ENCODE measurements at places on chromosomes 1 and 21. TPM values are rescaled to one million over a fixed set of nuclear protein-coding genes. Genes with fewer than 3 reads are reported as not detected.
A peak's percentile ranks its signal among the peaks of the same experiment; 100 is the strongest.

DNA sequence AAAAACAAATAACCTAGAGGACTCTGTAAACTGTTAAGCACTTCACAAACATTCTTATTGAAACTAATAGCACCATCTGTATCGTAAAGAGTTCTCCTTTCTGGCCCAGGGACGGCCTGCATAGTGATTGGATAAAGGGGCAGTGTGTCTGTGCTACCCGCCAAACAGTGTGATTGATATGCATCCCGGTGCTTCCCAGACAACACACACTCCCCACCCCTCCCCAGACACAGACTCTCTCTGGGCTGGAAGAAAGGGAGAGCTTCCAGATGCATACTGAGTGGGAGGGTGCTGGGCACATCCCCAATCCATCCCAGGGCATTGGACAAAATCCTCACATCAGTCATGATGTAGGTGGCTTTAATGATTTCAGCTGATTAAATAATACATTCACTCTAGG is 3.7 kb downstream of the HSD11B1 start:
- peaks cover 3% of the 10 kb centered on the region for H3K27me3 ChIP-seq
- H3K4me1 ChIP-seq = peaks cover 3% of the 10 kb centered on the region
- DNase-seq = no peak
- H3K4me3 ChIP-seq = no peak overlapping the region
- H3K27ac ChIP-seq = no peak overlapping the region

DNA sequence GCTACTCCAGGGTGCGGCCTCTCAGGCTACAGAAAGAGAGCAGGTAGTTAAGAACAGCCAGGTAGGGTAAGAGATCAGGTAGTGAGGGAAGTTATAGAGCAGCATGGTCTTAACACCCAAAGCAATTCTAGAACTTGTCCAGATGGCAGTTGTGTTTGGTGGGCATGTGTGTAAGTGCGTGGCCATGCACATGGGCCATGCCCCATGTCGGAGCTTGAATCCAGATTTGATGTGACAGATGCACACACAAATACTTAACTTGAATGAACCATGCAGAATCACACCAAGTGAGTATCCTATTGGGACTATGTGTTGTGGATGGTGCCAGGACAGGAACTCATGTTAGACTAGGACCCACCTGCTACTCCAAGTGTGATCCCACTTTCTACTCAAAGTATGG is 145.7 kb upstream of the HMGB4 start:
- no peak for DNase-seq
- H3K4me3 ChIP-seq = no peak overlapping the region
- no peaks in the 10 kb centered on the region for H3K4me1 ChIP-seq
- peaks cover 21% of the 10 kb centered on the region for H3K27me3 ChIP-seq
- no peaks in the 10 kb centered on the region for H3K36me3 ChIP-seq

- no peaks in the 10 kb centered on the region for H3K27me3 ChIP-seq
- H3K27ac ChIP-seq = no peak overlapping the region
- H3K4me1 ChIP-seq = no peaks in the 10 kb centered on the region
Observed at GRCh38 chr1:236334893-236335545, 53.3 kb upstream of the ERO1B start.

- H3K27ac ChIP-seq = no peak overlapping the region
- no peaks in the 10 kb centered on the region for H3K36me3 ChIP-seq
- peaks cover 11% of the 10 kb centered on the region for H3K27me3 ChIP-seq
- H3K4me1 ChIP-seq = peaks cover 3% of the 10 kb centered on the region
- no peak overlapping the region for H3K4me3 ChIP-seq
- DNase-seq = no peak
Observed at GRCh38 chr1:162956922-162957321, 95.9 kb upstream of the CCDC190 start.

GRCh38 chr21:43330306-43330881 is 96.5 kb downstream of the SIK1 start:
- peaks cover 8% of the 10 kb centered on the region for H3K4me1 ChIP-seq
- no peak for DNase-seq
- H3K27ac ChIP-seq = no peak overlapping the region
- peaks cover 10% of the 10 kb centered on the region for H3K27me3 ChIP-seq
- no peaks in the 10 kb centered on the region for H3K36me3 ChIP-seq
- no peak overlapping the region for H3K4me3 ChIP-seq

DNA sequence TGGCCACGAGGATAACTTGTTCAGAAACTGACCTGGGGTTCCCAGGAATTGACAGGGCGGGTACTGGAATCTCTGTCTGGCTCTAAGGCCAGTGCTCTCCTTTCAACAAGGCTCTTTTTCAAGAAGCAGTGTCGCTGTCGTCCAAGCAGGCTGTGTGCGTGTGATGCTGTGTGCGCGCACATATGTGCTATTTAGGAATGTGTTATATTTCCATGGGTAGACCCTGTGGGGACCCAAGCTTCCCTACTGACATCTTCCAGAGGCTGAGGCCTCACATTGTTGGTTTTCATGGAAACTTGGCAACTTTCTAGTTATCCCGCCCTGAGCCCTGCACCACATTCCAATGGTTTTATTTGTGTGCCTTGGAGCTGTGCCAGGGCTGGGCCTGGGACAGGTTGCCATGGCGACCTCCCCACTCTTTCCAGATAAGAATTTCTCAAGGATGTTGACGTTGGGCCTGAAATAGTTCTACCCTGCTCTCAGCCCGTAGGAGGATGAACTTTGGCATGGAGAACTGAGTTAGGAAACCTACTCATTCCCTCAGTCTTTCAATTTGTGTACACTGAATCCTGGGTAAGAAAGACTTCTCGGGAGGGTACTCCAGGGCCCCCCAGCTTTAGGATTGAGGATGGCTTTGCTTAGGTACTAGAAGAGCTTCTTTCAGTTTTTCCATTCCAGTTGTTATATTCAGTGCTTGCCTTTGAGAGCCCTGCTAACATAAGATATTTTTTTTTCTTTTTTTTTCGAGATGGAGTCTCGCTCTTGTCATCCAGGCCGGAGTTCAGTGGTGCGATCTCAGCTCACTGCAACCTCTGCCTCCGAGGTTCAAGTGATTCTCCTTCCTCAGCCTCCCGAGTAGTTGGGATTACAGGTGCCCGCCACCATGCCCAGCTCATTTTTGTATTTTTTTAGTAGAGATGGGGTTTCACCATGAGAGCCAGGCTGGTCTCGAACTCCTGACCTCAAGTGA is 38.8 kb upstream of the SRSF10 start:
- DNase-seq = no peak
- H3K27ac ChIP-seq = no peak overlapping the region
- peaks cover 6% of the 10 kb centered on the region for H3K27me3 ChIP-seq
- H3K36me3 ChIP-seq = no peaks in the 10 kb centered on the region
- no peaks in the 10 kb centered on the region for H3K4me1 ChIP-seq

- H3K4me3 ChIP-seq = no peak overlapping the region
- no peaks in the 10 kb centered on the region for H3K27me3 ChIP-seq
- peaks cover 6% of the 10 kb centered on the region for H3K4me1 ChIP-seq
- H3K27ac ChIP-seq = peak overlapping the region; percentile 22
Observed at GRCh38 chr1:55078470-55078869, 39.1 kb downstream of the PCSK9 start.

The BMP8B gene
- total RNA-seq = 0.84 TPM

GRCh38 chr1:223248770-223249140 is 105.7 kb upstream of the TLR5 start:
- H3K36me3 ChIP-seq = no peaks in the 10 kb centered on the region
- H3K27me3 ChIP-seq = peaks cover 30% of the 10 kb centered on the region
- DNase-seq = no peak
- H3K4me1 ChIP-seq = no peaks in the 10 kb centered on the region
- H3K27ac ChIP-seq = no peak overlapping the region

- no peak for DNase-seq
- peaks cover 15% of the 10 kb centered on the region for H3K4me1 ChIP-seq
- H3K36me3 ChIP-seq = no peaks in the 10 kb centered on the region
- no peaks in the 10 kb centered on the region for H3K27me3 ChIP-seq
- H3K4me3 ChIP-seq = no peak overlapping the region
Observed at GRCh38 chr1:59025898-59026426, 242.1 kb upstream of the JUN start.

DNA sequence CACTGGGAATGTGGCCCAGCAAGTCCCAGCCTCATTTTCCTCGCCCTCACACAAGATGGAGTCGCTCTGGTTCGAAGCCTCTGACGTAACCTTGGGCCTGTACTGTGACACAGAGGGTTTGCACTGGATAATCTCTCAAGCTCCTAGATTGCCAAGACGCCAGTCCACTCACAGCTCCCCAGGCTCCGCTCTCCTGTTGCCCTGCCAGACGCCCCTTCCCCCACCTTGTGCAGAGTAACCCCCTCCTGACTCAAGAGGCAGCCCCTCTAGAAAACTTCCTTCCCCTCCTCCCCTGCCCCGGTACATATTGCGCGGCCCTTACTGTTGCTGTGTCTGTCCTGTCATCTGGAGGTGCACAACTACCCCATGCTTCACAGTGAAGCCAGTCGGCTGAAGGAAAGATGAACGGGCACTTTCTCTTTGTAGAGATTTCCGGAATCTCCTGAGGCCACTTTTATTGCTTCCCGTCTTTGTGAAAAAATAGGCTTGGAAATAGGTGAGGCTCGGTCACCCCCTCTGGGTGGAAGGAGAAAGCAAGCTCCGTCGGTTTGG is 981 bp upstream of the KIAA1614 start:
- H3K36me3 ChIP-seq = no peaks in the 10 kb centered on the region
- no peak overlapping the region for H3K27ac ChIP-seq
- H3K4me1 ChIP-seq = peaks cover 8% of the 10 kb centered on the region
- H3K4me3 ChIP-seq = peak overlapping the region; percentile 47

DNA sequence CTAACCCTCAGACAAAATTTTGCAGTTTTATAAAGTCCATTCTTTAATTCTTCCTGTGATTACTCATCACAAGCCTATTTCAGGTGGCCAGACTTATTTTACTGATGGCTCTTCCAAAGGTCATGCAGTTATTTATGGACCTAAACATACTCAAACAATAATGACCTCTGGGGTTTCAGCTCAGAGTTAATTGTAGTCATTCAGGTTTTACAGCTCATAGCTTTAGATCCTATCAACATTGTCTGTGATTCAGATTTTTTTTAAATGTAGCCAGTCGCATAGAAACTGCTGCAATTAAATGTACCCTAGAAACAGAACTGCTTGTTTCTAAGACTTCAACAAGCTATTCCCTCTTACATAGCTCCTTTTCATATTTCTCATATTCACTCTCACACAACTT is 270.8 kb downstream of the COL11A1 start:
- H3K36me3 ChIP-seq = no peaks in the 10 kb centered on the region
- H3K4me3 ChIP-seq = no peak overlapping the region
- H3K27ac ChIP-seq = no peak overlapping the region
- no peak for DNase-seq

DNA sequence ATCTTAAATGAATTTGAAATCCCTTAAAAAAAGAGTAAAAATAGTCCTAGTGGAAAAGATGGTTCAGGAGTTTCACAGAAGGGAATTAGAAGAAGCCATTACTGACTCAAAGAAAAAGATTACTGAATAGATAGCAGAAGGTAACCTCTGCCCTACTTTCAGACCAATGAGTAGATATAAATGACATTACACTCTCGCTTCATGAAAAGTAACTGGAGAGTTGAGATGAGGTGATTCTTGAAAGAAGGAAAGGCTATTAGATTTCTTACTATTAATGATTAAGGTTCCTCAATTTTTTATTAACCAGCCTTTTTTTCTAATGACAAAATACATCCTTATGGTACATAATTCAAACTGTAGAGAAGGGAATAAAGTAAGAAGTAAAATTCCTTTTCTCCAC is 28.3 kb downstream of the CCN1 start:
- H3K4me1 ChIP-seq = no peaks in the 10 kb centered on the region
- no peak overlapping the region for H3K4me3 ChIP-seq
- no peaks in the 10 kb centered on the region for H3K36me3 ChIP-seq

DNA sequence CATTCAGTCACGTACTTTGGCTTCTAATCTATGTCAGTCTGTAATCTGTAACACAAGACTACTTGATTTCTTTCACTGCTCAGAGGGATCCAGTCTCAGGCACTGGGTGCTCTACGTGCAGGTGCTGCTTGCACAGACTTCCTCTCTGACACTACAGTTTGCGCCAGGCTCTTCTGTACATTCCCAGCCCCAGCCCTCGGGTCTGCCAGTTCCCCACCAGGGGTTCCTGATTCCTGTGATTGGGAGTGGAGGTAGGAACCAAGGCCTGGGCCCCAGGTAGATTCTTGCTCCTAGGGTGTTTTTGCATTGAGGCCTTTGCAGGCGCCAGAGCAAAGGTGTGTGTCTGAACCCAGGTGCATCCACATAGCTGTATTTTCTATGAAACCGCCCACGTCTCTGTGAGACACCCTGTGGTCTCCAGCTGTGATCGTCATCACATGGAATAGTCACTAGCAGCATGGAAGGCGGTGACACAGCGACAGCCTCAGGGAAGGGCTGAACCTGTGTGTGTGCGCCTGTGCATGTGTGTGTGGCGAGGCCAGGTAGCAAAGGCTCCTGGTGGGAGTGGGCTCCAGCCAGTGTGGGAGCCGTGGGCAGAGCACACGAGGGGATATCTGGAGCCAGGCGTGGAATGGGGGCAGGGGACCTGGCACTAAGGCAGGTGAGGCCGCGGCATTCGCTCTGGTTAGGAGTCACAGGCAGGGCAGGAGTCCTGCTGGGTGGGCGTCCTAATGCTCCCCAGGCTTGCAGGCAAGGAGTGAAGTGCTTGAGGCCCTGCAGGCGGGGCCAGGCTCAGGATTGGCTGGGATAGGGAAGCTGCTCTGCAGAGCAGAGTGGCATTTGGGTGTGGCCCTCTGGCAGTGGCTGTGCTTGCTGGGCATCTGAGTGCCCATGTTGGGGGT is 5.2 kb downstream of the GJC2 start:
- no peaks in the 10 kb centered on the region for H3K36me3 ChIP-seq
- H3K4me3 ChIP-seq = no peak overlapping the region
- H3K27me3 ChIP-seq = no peaks in the 10 kb centered on the region
- no peak overlapping the region for H3K27ac ChIP-seq

- peaks cover 29% of the 10 kb centered on the region for H3K4me1 ChIP-seq
- no peak overlapping the region for H3K4me3 ChIP-seq
- no peak for DNase-seq
- H3K27me3 ChIP-seq = no peaks in the 10 kb centered on the region
Observed at GRCh38 chr1:198873696-198874230, 234.9 kb downstream of the PTPRC start.
